ENCODE measurements at places on chromosomes 3 and 15.

DNA sequence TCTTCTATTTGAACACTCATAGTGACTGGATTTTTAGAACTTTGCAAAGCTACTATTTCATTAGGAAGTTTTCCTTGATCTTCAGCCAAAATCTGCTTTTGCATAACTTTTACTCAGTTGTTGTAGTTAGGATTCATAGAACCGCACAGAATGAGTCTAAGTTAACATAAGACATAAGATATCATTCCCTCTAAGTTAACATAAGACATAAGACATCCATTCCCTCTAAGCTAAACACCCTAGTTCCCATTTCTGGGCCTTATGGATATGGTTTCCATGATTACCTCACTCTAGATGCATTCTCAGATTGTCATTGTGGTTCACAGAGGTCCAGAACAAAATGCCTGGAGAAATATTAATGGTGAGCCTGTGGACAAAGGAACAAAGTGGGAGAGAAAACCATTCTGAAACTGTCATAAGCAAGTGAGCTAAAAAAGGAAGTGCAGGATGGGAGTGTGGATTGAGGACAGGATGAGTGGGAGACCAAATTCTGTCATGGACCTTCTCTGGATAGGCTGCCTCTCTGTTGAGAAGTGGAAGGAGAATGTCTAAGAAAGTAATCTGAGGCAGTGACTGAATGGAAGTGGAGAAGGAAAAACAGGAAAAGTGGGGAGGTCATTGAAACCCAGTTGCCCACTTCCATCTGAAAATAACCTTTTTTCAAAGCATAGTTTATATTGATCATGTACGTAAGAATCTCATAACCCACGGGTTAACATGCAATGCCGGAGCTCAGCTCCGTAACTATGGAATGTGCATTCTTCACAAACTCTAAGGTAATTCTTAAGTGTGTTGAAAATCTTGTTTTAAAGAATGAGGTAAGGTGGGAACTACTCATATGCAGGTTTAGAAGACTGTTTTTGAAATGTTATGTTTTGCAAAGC is 37.4 kb upstream of the SECISBP2L start:
- DNase-seq = no peak

GRCh38 chr3:125200731-125201139 is 11.8 kb downstream of the SLC12A8 start:
- DNase-seq = no peak

GRCh38 chr3:157405457-157405856 is 31.2 kb upstream of the PTX3 start:
- DNase-seq = no peak

DNA sequence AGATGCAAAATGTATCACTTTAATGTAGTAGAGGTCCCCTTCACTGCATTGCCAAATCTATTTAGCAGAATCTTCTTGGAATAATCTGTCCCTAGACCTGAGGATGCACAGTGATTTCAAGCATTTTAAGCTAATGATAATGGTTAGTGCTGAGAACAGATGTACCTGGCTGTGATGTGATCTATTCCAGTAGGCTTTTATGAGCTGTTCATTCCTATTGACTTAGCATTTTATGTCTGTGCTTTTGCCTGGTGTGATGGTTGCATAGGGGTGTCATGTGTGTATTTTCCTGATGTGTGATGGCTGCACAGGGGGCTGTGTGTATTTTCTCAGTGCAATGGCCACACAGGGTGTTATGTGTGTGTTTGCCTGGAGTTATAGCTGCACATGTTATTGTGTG is 272.9 kb downstream of the TIGIT start:
- DNase-seq = no peak

DNA sequence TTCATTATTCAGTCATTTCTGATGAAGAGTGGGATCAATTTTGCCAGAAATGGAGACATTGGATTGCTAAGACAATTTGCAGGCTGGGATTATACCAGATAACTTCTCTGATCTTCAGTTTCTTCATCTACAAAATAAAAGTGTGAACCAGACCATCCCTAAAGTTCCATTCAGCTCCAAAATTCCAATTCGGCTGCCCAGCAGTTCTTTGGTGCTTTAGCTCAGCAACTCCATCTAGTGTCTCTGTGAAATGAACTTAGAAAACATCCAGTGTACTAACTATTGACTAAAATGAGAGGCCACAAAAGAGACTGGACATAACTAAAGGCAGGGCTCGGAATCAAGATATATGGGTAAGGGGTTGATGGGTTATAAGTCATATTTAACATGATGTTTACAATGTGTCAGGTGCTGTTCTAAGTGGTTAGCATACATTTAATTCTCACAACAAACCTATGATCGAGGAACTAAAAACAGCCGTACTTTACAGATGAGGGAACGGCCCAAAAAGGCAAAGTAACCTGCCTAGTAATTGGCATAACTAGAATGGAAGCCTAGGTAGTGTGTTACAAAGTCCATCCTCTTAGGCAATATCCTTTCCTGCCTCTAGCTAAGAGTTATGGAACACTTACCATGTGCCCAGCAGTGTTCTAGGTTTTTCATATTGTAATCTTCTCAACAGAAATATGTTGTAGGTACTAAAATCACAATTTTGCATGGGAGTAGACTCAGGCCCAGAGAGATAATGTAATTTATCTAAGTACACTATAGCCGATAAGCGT is 17.0 kb downstream of the THAP10 start:
- no peak for DNase-seq

DNA sequence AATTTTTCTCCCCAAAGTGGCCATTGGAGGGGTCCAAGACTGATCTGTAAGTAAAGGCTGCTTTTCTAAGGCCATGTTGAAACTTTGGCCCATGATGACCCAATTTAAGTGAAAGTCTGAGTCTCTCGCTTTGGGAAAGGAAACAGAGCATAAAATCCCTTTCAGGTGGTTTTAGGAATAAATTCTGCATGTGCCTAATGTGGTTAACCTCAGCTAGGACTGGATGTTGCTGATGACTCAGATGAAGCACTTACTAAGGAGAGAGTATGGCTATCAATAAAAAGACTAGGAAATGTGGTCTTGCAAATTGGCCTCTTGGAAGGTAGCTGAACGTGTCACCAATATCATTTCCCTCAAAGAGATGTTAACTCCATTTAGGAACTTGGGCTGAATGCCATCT is 458.5 kb downstream of the AGBL1 start:
- DNase-seq = no peak

DNA sequence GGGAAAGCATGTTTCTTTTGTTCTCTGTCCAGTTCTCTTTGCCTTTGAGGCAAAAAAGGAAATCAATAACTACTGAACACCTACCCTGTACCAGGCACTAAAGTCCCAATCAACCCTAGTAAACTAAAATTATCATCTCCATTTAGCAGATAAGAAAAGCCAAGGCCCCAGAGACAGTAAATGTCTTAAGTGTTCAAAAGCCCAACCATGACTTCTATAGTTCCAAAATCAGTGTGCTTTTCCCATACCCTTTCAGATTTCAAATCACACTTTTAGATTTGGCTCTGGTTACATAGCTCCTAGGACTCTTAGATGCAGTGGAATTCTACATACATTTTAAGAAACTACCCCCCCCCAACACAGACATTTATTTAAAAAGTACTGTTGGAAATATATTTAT is 63.5 kb downstream of the UACA start:
- DNase-seq = no peak

- DNase-seq = no peak
These were observed 78.8 kb downstream of the TJP1 start for GRCh38 chr15:29743475-29743874.

DNA sequence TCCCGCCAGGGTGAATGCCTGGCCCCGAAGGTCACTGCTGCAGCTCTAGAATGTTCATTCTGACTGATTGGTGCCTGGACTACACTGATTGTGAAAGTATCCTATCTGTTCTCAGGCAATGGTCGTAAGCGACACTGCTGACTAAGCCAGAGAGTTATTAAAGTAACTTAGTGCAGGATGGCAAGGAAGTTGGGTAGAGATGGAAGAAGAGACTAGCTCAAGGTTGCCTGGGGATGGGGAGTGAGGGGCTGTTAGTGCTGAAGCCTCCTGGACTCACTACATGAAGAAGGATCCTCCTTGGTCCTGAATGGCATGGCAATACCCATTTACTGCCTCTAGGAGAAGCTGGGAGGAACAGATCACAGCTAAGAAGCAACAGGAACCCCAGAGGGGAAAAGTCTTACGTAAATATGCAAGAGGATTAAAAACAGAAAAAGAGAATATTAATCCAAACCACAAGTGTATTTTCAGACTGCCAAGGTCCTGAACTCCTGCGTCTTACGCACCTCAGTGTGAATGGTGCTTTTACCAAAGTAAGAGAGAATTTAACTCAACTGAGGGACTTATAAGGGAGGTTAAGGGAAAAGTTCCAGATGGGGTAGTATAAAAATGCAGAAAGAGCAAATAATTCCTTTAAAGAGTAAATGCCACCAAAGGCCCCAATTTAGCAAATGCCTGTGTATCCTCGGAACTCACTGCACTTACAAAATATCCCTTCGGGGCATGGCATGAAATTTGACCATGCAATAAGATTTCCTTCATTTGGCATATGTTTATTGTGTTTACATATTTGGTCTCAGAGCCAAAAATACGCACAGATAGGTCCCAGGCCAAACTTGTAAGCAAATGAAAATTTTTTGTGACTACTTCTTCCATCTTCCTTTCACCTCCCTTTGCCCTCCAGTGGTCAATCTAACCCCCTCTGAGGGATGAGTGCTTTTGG is 64.0 kb upstream of the DGKG start:
- peak; percentile 67 for DNase-seq

- peak; percentile 8 for DNase-seq
These were observed 288.5 kb downstream of the VGLL3 start for GRCh38 chr3:86702381-86702958.

- DNase-seq = no peak
These were observed 1085.2 kb upstream of the CADM2 start for GRCh38 chr3:83873550-83873949.

DNA sequence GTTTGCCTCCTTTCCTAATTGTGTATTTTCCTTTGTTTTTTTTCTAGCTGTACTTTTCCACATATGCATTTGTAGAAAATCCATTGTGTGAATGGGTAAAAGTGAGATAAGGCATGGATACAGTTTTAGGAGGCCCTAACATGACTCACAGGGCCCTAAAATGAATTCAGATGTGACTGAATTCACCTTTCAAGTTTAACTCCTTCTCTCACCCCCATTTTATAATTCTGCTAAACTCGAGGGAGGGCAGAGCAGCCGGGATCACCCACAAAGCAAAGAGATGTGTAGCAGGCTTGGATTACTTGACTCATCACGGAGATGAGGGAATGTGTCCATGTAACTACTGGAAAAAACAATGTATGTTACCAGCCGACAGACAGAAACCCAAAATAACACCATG is 59.9 kb downstream of the FOXP1 start:
- no peak for DNase-seq

DNA sequence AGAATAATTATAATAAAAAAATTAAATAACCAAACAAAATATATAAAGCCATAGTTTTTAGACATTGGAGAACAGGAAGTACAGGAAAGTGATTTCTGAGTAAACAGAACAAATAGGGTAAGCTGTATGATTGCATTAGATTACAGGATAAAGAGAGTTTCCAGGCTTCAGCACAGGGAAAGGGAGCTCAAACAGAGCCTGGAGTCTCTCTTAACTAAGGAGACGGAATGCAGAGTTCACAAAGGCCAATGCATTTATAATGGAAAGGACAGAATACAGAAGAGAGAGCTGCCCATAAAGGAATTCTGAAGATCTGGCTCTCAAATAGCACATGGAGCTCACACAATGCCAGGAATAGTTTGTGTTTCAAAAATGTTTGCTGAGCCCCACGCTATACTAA is 42.0 kb upstream of the OTOL1 start:
- DNase-seq = no peak

- DNase-seq = no peak
These were observed 81.7 kb downstream of the CD47 start for GRCh38 chr3:108008931-108009639.

DNA sequence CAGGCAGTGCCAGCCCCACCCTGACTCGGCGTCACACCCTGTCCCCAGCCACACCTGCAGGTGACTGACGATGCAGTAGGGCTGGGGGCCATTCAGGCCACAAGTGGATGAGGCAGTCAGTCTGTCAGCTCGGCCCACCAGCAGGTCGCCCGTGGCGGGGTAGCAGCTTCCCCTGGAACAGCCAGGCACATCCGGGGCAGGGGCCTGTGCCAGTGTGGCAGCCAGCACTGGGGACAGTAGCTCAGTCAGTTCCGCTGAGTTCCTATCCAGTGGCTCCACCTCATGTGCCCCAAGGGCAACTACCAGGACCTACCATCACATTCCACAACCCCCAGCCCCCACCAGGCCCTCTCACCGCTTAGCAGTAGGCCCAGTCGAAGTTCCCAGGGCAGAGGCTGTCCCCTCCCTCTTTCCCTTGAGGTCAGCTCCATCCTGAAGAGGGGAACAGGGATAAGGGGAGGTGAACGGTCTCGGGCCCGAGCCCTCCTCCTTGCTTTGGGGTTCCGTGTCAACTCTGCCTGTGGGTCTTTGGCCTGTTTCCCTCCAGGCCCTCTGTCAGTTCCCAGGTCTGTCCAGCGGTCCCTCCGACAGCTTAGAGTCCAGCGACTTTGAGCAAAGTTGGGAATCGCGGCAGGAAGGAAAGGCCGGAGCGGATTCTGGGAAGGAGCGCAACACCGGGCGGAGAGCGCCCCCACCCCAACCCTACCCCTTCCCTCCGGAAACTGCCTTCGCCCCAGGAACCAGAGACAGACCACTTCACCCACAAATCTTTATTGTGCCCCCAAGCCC is at the start of gene LAMB2:
LAMB2 (minus strand) TSS at position 614 of the 789 bp plus-strand sequence; CDS start at position 431, 183 bp downstream.
- DNase-seq = no peak

DNA sequence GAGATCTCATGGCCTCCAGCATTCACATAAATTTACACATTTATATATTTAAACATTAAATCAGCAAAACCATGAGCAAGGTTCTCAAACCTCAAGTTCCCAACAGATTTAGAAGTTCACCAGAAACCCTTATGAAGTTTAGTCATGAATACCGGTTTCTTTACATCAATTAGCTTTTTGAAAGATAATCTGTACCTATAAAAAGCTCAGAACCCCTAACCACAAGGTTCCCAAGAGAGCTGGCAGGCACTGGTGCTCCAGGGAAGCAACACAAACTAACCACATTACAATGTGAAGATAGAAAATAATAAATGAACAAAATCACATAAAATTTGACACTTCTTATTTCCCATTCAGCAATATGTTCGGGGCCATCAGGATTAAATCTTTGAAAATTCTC is 150.9 kb downstream of the FBN1 start:
- peak; percentile 3 for DNase-seq

GRCh38 chr3:108053067-108053466 is 37.8 kb downstream of the CD47 start:
- no peak for DNase-seq

DNA sequence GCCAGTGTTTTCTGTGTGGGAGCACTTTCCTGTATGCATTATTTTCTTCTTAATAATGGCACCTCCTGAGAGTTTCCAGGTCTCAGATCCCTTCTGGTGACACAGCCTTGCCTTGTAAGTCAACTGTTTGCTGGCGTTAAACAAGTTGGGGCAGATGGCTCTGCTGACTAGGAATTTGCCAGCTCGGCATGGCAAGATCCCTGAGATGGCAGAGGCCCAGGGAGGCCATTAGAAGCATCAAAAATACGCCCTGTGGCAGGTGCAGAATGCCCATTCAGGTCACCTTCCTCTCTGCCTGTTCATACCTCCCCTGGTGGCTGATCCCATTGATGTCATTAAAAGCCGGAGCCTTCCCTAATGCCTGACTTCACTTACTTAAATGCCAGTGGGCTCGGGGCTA is 320.9 kb upstream of the CTDSPL start:
- no peak for DNase-seq

- DNase-seq = peak; percentile 31
These were observed 181.3 kb downstream of the SNRPN start for GRCh38 chr15:25136119-25136518.
